ENCODE measurements at places on chromosomes 6 and 20. TPM values are rescaled to one million over a fixed set of nuclear protein-coding genes. Genes with fewer than 3 reads are reported as not detected.

The BTN1A1 gene
- not detected for total RNA-seq

The BTNL2 gene
- total RNA-seq, result not detected

The FAM229B gene
- 15.5 TPM for total RNA-seq

The TRIM40 gene
- not detected for total RNA-seq

The PNLDC1 gene
- not detected for total RNA-seq

The ADISSP gene
- 20.0 TPM for total RNA-seq

The NR2E1 gene
- not detected for total RNA-seq

The GABRR1 gene
- total RNA-seq, result not detected

The CLPSL1 gene
- total RNA-seq, result not detected

The PLCB1 gene
- total RNA-seq, result 0.17 TPM

The POM121L2 gene
- total RNA-seq, result not detected

The SLPI gene
- total RNA-seq, result 58.2 TPM

The TUBB2B gene
- 53.5 TPM for total RNA-seq

The MTFR2 gene
- 2.6 TPM for total RNA-seq

The BANF2 gene
- not detected for total RNA-seq

The CST7 gene
- total RNA-seq, result not detected

The NAPB gene
- total RNA-seq, result 10.1 TPM

The GNAS-AS1 gene
- total RNA-seq, result 0.65 TPM

The LIN28B gene
- total RNA-seq, result not detected

The MBOAT1 gene
- 20.3 TPM for total RNA-seq
